Mucosa of gallbladder (tissue), 1 donor: ENCODE measurements at places on chromosomes 16 and 17. TPM values are rescaled to one million over a fixed set of nuclear protein-coding genes. Genes with fewer than 3 reads are reported as not detected.

RAB11FIP4 gene
- total RNA-seq = 37.6 TPM

RUNDC3A gene
- total RNA-seq = 1.4 TPM

USH1G gene
- total RNA-seq = 0.09 TPM

GRCh38 chr17:17740615-17741348, 59.5 kb downstream of the RAI1 start:
- DNase-seq = no peak

GRCh38 chr16:50584033-50584722, 36.0 kb downstream of the NKD1 start:
- no peak for DNase-seq
